ENCODE measurements at places on chromosomes 13 and 19. TPM values are rescaled to one million over a fixed set of nuclear protein-coding genes. Genes with fewer than 3 reads are reported as not detected.

Gene MTUS2
- total RNA-seq, result not detected

Gene PEG3
- not detected for total RNA-seq

Gene NUP58
- total RNA-seq, result 138 TPM

Gene FOSB
- 37.6 TPM for total RNA-seq

Gene DIRAS1
- total RNA-seq, result 0.11 TPM

Gene ZNF835
- 2.2 TPM for total RNA-seq

Gene FUT3
- 0.32 TPM for total RNA-seq

DNA sequence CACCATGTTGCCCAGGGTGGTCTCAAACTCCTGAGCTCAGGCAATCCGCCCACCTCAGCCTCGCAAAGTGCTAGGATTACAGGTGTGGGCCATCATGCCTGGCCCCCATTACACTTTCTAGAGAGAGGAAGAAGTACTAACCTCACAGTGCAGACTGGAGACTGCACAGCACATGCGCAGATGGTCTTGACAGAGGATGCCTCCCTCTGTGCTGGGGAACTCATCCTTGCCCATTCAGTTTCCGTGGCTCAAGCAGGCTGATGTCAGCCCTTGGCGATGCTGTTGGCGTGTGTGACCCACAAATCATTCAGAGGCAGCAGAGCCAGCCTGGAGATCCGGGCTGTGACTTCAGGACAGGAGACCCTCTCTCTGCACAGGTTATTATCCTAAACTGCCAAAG lies 14.6 kb upstream of the FFAR2 start:
- DNase-seq, result no peak

DNA sequence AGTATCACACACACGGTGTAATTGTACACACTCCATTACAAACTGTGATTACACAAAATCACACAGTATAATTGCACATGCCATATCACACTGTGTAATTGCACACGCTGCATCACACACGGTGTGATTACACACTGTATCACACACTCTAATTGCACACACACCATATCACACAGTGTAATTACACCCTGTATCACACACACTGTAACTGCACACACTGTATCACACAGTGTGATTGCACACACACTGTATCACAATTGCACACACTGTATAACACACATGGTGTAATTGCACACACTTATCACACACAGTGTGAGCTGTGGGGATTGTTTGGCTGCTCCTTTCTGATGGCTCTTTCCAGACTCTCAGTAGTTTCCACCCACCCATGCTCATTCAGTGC lies 162.6 kb upstream of the SGCG start:
- no peak for DNase-seq

DNA sequence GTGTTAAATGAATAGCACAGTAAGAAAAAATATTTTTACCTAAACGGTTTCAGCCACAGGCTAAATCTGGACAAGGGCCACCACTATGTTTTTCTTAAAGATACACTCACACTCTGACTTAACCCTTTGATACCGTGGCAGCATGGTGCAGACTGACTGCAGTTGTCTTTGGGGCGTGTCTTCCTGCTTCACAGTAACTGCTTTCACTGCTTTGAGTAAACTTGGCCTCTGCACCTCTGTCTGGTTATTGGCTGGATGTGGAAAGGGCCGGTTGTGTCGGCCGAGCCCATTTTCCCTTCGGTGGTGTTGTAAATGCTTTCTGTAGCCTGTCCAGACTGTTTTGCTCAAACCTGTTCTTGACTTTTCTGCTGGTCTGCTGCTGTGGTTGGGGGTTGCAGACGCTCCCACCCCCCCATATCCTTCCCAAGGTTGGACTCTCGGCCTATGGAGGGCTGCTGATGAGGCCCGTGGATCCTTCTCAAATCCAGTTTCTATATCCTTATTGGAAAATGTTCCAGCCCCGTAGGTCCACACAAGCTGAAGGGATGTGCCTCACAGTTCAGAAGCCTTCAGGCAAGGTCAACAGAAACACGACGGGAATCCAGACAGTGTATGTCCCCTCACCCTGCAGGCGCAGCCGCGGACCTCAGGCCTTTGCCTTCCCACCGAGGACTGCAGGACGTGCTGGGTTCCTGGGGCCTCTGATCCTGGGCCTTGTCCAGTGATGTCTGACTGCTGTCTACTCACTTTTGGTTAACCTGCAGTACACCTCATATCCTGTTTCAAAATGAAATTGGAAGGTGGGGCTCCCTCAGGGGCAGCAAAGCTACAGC lies 90.2 kb upstream of the RNF113B start:
- no peak for DNase-seq

GRCh38 chr19:401866-402511 lies 7.0 kb downstream of the C2CD4C start:
- no peak for DNase-seq

DNA sequence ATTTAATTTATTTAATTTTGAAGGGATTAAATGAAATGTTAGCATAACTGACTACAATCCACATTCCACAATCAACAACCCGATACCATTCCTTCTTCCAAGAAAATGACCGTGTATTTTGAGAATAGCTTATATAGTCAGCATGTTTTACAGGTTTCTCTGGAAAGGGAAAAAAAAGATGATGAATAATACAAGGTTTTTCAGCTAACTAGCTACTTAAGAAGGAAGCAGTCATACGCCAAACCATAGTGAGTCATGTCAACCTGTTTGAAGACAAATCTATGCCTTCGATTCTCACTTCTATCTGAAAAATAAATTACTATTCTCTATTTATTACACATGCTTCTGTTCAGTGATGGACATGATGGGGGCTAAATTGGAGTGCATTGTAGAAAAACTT lies 258.6 kb downstream of the EFNB2 start:
- DNase-seq, result no peak

- no peak for DNase-seq
These were observed 39.9 kb downstream of the FBN3 start for GRCh38 chr19:8109455-8109854.

- no peak for DNase-seq
These were observed 55.0 kb downstream of the EFNB2 start for GRCh38 chr13:106480351-106480910.

DNA sequence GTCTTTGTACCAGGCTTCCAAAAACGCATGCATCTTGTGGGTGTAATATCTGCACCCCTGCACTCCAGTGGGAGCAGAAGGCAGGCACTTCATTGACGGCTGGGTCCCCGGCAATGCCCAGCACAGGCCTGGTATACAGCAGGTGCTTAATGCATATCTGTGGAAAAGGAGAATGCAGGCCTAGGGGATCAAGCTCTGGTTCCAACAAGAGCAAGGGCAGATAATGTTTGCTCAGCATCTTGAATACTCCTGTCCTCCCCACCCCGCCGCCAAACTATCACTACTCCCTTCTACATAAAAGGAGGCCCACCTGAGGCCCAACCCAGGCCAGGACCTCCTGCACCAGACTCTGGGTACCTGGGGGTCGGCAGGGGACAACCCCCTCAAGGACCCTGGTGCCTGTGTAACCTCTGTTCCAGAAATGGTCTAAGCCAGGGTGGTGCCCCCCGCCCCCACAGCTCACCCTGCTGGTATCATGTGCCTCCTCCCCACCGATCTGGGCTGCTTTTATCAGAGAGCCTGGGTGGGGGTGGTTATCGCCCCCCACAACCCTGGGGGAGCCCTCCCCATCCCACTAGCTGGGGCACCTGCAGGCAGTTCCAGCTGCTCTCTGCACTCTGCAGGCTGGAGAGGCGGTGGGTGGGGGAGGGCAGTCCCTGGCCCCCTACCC lies 4.8 kb downstream of the KLF16 start:
- peak; percentile 58 for DNase-seq

GRCh38 chr19:5936292-5936592 lies 22.2 kb downstream of the CAPS start:
- no peak for DNase-seq

DNA sequence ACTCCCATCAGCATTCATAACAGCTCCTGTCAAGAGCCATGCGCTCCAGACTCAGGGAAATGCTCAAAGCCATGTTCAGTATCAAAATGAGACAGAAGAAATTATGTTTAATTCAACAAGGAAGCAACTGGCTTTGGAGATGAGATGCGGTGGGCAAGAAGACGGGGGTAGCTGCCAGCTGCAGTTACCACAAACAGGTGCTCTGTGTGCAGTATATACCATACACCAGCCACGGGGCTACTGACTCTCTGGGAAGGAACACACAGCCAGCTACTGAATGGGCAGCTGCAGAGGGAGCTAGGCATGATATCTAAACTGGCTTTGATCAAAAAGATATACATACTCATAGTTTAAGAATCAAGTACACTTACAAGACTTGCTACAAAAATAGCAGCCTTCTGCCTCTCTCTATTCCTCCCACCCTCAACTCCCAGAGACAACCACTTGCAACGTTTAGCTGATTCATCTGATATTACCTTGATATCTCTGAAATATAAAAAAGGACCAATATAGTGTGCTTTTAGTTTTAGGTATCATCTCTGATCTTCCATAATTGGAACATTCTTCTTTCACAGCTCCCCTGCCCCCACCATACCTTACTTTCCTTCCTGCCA lies 593.0 kb downstream of the UQCRFS1 start:
- no peak for DNase-seq

- no peak for DNase-seq
These were observed 505 bp upstream of the ZIC2 start for GRCh38 chr13:99980824-99981734.

- DNase-seq, result no peak
These were observed 34.9 kb downstream of the DOCK9 start for GRCh38 chr13:98942997-98943396.

DNA sequence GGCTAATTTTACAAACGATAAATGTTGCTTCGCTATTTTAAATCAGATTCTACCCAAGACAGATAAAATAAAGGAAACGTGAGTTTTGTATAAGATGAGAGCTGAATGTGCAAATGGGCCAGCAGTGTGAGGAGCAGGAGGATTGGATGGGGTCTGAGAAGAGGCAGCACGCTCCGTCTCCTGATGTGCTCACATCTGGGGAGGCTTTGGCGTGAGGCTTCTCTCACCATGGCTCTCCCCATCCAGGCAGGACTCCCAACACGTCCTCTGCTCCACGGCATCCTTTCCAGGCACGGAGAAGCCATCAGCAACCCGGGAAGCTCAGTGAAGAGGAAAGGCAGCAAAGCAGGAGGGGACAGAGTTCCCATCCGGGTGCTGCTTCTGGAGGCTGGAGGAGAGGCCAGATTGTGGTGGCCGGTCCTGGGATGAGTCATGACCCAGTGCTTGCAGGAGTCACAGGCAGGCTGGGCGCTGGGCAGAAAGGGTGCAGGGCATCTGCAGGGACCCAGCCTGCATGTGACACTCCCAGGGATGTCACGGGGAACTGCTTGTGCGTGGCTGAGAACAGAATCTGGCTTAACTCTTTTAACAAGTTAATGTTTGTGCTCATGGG lies 47.5 kb downstream of the ZNF536 start:
- no peak for DNase-seq

GRCh38 chr13:110646442-110647364 lies 31.4 kb downstream of the NAXD start:
- DNase-seq, result no peak

DNA sequence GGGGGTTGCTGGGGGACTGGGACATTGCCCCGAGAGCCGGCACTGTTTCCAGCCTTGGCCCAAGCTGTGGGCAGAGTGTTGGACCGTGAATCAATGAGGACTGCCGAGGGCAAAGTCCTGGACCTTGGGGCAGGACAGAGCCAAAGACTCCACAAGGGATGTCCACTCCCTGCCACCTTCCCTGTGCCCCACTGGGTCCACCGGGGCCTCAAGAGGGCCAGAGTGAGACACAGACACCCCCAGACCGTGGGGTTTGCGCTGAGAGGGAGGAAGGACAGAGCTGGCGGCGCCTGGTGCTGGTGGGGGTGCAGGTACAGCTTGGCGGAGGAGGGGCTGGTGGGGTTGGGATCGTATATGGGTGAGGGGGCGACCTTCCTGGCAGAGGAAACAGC lies 11.8 kb downstream of the MAST3 start:
- no peak for DNase-seq

DNA sequence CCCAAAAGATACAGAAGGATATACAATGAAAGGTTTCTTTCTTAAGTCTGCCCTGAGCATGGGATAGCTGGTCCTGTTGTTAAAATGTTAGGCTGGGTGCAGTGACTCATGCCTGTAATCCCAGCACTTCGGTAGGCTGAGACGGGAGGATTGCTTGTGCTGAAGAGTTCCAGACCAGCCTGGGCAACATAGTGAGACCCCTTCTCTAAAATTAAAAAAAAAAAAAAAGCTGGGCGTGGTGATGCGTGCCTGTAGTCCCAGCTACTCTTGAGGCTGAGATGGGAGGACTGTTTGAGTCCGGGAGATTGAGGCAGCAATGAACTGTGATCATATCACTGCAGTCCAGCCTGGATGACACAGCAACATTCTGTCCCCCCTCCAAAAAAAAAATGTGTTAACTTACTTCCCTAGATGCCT lies 52.5 kb upstream of the SHKBP1 start:
- DNase-seq, result no peak

GRCh38 chr13:77338961-77339401 lies 12.1 kb upstream of the MYCBP2 start:
- no peak for DNase-seq

- no peak for DNase-seq
These were observed 121.1 kb downstream of the FLT1 start for GRCh38 chr13:28373810-28374209.

Measured in activated naive CD4-positive, alpha-beta T cell treated with anti-CD3 and anti-CD28 coated beads, Interleukin-2, amount 50 U/mL, for 72 hours (primary cell).